ENCODE measurements at places on chromosomes 3 and 15. TPM values are rescaled to one million over a fixed set of nuclear protein-coding genes. Genes with fewer than 3 reads are reported as not detected.
A peak's percentile ranks its signal among the peaks of the same experiment; 100 is the strongest.

The GOLGA8G gene
- 0.09 TPM for total RNA-seq

- no peaks in the 10 kb centered on the region for H3K27me3 ChIP-seq
- DNase-seq: no peak
- no peaks in the 10 kb centered on the region for H3K4me1 ChIP-seq
- no peak overlapping the region for H3K27ac ChIP-seq
Measured at GRCh38 chr3:111794711-111795110, 64.4 kb upstream of the PHLDB2 start.

- H3K27ac ChIP-seq: no peak overlapping the region
- H3K27me3 ChIP-seq: no peaks in the 10 kb centered on the region
- no peak overlapping the region for H3K4me3 ChIP-seq
- no peaks in the 10 kb centered on the region for H3K36me3 ChIP-seq
Measured at GRCh38 chr3:57062101-57062631, 1.7 kb downstream of the SPATA12 start.

DNA sequence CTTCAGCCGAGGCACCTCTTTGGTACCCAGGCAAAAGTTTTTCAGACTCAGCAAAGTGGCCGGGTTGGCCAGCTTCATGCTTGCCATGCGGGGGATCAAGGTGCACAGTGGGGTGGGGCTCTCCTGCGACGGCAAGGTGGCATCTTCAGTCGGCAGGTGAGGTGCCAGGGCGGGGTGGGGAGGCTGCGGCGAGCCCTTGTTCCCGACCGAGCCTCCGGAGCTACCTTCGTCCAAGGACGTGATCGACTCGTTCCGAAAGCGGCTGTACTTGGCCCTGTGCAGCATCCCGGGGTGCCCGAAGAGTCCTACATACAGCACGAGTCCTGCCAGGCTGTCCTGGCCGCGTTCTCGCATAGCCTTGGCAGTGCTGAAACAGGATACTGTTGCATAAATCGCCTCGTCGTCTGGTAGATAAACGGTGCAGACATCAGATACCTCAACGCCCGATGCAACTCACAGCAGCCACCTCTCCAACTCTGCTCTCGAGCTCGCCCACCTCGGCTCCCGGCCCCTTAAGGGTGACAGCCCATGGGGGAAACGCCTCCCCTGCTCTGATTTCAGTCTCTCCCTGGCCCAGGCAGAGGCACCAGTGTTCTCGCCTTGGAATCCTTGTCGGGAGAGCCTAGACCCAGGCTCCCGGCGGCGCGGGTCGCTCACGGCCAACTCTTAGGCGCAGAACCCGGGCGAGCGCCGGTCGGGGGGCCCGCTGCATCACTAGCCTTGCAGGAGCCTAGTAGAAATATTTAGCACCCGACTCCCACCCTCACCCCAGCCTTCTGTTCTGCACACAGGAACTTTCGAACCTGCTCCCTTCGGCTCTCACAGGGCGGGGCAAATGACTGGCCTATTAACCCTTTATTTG lies 826 bp downstream of the SHC4 start:
- H3K4me1 ChIP-seq: peaks cover 40% of the 10 kb centered on the region
- H3K36me3 ChIP-seq: no peaks in the 10 kb centered on the region
- DNase-seq: peak; percentile 25
- peak overlapping the region; percentile 21 for H3K4me3 ChIP-seq
- peaks cover 13% of the 10 kb centered on the region for H3K27me3 ChIP-seq

DNA sequence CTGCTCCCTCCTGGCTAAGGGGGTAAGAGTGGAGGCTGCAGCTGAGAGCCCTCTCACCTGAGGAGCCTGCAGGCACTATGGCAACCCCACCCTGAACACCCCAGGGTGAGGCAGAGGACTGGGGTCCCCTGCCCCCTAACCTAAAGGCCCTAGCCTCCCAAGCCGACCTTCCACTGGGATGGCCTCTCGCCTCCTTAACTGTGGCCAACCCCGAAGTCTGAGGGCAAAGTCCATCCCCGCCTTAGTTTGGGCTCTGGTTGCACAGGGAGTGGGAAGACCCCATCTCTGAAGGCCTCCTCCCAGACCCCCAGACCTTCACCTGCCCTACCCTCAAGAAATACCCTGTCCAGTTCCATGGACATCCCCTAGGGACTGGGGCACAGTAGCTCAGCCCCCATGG lies 100.6 kb upstream of the PRR23E start:
- no peaks in the 10 kb centered on the region for H3K27me3 ChIP-seq
- DNase-seq: no peak
- no peak overlapping the region for H3K27ac ChIP-seq
- no peak overlapping the region for H3K4me3 ChIP-seq
- H3K4me1 ChIP-seq: no peaks in the 10 kb centered on the region
- H3K36me3 ChIP-seq: no peaks in the 10 kb centered on the region

GRCh38 chr15:42595626-42596240 lies 20.3 kb downstream of the STARD9 start:
- DNase-seq: no peak
- H3K4me3 ChIP-seq: no peak overlapping the region
- no peak overlapping the region for H3K27ac ChIP-seq
- no peaks in the 10 kb centered on the region for H3K4me1 ChIP-seq

DNA sequence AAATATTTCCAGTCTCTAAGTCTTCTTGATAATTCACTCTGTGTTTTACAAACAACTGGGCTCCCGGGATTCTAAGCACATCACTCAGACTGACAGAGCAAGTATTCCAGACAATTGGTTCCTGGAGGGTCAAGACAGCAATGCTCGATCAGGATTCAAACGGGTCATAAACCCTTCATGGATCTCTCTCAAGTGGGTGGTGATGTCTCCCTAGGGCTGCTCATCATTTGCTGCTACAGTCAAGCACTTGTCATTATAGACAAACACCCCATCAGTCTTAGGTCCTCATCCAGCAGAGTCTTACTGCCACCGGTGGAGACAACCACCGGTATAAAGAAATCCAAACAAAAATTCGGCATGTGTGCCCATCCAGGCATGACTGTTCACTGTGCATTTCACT lies 921.1 kb downstream of the FHIT start:
- no peak overlapping the region for H3K27ac ChIP-seq
- no peaks in the 10 kb centered on the region for H3K27me3 ChIP-seq
- H3K4me3 ChIP-seq: no peak overlapping the region
- no peaks in the 10 kb centered on the region for H3K36me3 ChIP-seq
- DNase-seq: no peak
- no peaks in the 10 kb centered on the region for H3K4me1 ChIP-seq

DNA sequence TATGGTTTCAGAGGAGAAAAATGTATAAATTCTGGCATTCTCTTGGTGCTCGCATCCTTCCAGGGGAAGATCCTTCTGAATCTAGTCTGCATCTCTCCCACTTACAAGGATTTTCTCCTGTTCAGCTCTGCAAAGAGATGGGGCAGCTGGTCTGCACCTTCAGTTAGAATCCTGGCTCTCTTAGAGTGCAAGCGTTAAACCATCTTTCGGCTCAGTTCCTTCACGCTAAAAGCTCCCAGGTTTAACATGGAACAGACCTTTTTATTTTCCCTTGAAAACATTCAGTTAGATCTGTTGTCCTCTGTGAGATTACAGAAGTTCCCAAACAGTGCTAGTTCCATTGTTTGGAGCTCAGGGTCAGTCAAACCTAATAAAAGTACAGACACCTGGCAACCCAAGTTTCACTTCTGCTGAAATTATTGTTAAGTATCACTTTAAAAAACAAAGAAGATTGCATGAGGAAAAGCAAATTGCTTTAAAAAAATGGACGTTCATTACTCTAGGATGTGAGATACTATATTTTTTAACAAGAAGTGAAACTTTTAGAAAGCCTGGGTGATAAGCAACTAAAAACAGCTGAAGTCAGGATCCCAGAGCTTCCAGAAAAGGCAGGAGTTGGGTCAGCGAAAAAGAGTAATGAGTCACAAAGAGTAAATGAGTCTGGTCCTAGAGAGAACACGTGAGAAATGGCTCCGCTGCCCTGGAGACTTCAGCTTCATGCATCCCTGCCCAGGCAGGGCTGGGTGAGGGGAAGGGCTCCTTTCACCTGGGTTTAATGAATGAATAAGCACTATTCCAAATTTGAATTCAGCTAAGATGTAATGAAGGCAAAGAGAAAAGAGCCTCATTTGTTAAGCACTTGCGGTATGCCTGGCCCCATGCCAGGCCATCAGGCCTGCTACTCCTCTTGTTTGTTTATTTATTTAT lies 63.3 kb downstream of the ABTB1 start:
- H3K27me3 ChIP-seq: no peaks in the 10 kb centered on the region
- no peak for DNase-seq
- peaks cover 24% of the 10 kb centered on the region for H3K4me1 ChIP-seq
- no peaks in the 10 kb centered on the region for H3K36me3 ChIP-seq
- H3K4me3 ChIP-seq: no peak overlapping the region
- H3K27ac ChIP-seq: no peak overlapping the region

The MESP1 gene
- total RNA-seq: 0.45 TPM

The FAM227B gene
- 5.0 TPM for total RNA-seq

DNA sequence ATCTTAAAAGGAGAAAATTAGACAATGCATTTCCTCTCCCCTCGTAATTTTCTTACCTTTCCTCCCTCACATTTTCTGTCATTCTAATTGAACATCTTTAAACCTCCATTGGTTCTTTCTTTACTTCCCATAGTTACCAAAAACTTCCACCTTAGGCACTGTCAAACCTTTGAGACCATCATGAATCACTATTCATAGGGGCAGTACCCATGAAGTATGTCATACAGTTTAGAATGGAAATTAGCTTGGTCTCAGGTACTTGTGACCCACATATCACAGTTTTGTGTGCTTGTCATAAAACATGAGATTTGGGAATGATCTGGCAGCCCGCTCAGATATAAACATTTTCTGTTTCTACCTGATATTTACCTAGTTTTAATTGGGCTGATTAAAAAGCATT lies 50.1 kb downstream of the KCNMB3 start:
- H3K36me3 ChIP-seq: peaks cover 27% of the 10 kb centered on the region
- no peak overlapping the region for H3K27ac ChIP-seq
- no peak overlapping the region for H3K4me3 ChIP-seq
- DNase-seq: no peak
- no peaks in the 10 kb centered on the region for H3K27me3 ChIP-seq

The FOXB1 gene
- total RNA-seq: not detected

The AVEN gene
- 11.8 TPM for total RNA-seq

DNA sequence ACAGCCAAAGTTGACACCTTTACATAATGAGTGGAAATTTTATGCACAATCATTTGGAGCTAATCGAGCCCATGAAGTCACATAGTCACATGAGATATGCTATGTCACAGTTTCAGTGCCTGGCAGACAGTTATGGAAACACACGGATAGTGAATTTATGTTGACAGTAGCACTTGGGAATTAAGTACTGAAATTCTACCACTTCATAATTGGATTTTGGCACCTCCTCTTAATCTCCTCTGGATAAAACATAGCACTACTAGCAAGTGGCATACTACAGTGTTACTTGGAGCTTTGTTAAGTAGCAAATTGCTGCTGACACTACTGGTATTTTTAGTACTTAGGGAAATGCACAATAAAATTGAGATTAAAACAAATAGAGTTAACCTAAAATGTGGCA lies 1679.4 kb downstream of the OTOL1 start:
- DNase-seq: no peak
- no peak overlapping the region for H3K4me3 ChIP-seq
- H3K4me1 ChIP-seq: no peaks in the 10 kb centered on the region
- no peaks in the 10 kb centered on the region for H3K27me3 ChIP-seq
- H3K27ac ChIP-seq: no peak overlapping the region
- no peaks in the 10 kb centered on the region for H3K36me3 ChIP-seq

- H3K27ac ChIP-seq: no peak overlapping the region
- H3K4me1 ChIP-seq: no peaks in the 10 kb centered on the region
- no peak for DNase-seq
- H3K27me3 ChIP-seq: no peaks in the 10 kb centered on the region
- H3K4me3 ChIP-seq: no peak overlapping the region
Measured at GRCh38 chr3:154656486-154656885, 226.5 kb upstream of the GPR149 start.

The SNRPN gene
- 65.0 TPM for total RNA-seq

The FGD5 gene
- total RNA-seq: not detected

- no peak overlapping the region for H3K27ac ChIP-seq
- H3K36me3 ChIP-seq: peaks cover 26% of the 10 kb centered on the region
- no peaks in the 10 kb centered on the region for H3K4me1 ChIP-seq
- peaks cover 4% of the 10 kb centered on the region for H3K27me3 ChIP-seq
Measured at GRCh38 chr3:18345015-18345367, 80.1 kb downstream of the SATB1 start.

- H3K36me3 ChIP-seq: no peaks in the 10 kb centered on the region
- no peaks in the 10 kb centered on the region for H3K27me3 ChIP-seq
- H3K4me3 ChIP-seq: peak within 1 kb of the TSS; percentile 86
Measured at GRCh38 chr3:194685718-194686413, at the start of gene FAM43A. TSS of gene FAM43A (plus strand) at chr3:194685883. CDS start at chr3:194686827, 944 bp downstream.

GRCh38 chr3:160701490-160701889 lies 24.5 kb downstream of the ARL14 start:
- DNase-seq: no peak
- no peaks in the 10 kb centered on the region for H3K4me1 ChIP-seq
- H3K4me3 ChIP-seq: no peak overlapping the region
- H3K27ac ChIP-seq: no peak overlapping the region

The MESP2 gene
- not detected for total RNA-seq

- no peaks in the 10 kb centered on the region for H3K27me3 ChIP-seq
- no peaks in the 10 kb centered on the region for H3K36me3 ChIP-seq
- peaks cover 39% of the 10 kb centered on the region for H3K4me1 ChIP-seq
- H3K4me3 ChIP-seq: no peak overlapping the region
Measured at GRCh38 chr3:16839271-16840100, 45.3 kb upstream of the PLCL2 start.

DNA sequence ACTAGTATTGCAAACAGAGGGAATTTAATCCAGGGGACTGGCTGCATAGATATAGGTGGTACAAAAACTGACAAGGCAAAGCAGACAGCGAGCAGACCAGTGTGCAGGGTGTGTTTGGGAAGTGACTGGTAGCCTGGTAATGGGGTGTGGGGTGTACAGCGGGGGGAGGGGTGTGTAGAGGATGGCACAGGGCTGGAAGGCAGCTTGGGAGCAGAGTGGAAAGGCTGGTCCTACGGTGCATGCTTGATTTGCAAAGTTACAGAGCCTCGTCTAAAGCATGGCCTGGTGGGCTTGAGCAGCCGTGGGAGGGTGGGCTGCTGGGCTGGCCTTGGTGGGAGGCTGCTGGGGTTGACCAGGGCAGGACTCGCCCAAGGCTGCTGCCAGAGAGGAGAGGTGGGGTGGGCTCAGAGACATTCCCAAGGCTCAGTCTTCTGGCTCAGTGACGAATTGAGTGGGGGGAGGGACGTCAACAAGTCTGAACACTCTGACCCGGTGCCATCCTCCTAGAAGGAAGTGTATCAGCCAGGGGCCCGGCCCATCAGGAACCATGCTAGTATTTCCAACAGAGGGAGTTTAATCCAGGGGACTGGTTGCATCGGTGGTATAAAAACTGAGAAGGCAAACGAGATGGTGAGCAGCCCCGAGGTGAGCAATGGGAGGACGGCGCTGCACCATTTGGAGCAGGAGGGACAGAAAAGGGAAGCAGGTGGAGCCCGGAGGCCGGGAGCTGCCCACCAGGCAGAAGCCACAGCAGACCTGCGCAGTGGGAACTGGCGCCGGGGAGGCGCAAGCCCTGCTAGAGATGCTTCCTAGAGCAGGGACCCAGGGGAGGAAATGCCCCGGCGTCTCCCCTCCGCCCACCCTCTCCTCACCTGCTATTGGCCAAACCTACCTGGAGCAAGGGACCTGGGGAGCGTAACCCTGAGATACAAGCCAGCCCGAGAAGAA lies 29.2 kb downstream of the CPN2 start:
- DNase-seq: no peak
- no peak overlapping the region for H3K27ac ChIP-seq
- H3K4me3 ChIP-seq: no peak overlapping the region
- H3K27me3 ChIP-seq: peaks cover 4% of the 10 kb centered on the region
- H3K36me3 ChIP-seq: no peaks in the 10 kb centered on the region

Data from natural killer cell (primary cell).